Ecto neural progenitor cell (in vitro differentiated cells): ENCODE measurements at places on chromosomes 6 and 20.

DNA sequence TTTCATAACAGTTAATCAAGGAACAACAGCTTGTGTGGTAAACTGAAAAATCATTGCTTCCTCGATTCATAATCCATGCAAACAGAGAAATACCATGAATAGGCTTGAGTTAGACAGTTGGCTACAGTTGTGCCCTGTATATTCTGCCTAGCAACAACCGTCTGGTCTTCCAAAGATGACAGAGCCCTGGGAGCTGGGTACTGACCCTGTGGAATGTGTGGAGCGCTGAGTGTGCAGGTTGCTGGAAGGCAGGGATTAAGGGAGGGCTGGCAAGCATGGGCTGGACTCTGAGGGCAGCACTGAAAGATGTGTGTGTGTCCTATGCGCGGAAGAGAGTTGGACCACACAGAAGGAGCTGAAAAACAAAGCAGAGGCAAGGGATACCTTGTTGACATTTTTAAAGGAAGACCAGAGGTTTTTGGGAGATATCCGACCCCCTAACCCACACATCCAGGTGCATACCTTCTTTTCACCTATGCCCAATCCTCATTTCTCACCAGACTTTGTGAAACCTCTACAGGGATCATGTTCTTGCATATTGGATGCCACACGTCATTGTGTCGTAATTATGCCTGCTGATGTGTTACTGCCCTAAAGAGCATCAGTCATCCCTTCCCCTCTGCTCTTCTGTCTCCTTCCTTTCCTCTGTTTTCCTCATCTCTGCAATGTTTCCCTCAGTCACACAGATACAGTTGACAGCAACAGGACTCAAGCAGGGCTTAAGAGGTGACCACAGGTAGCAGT is 58.2 kb upstream of the VGLL2 start:
- DNase-seq: peak; percentile 61

- no peak for DNase-seq
Observed at GRCh38 chr6:100099189-100100074, 105.4 kb upstream of the MCHR2 start.

DNA sequence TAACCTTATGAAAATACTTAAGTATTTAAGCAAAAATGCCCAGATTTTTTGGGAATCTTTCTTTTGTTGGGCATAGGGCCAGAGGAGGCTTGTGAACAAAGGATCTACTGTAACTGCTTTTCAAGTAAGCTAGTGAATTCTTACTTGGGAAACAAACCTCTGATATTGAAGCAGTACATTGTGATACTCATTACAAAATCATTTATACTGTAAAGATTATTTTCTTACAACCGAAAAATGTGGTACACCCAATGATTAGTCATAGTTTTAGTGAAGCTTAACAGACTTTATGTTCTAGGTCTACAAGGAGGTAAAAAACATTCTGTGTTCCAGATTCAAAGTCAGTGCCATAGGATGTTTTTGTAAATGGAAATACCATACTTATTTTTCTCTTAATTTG is 272.9 kb upstream of the KCNQ5 start:
- DNase-seq: no peak

DNA sequence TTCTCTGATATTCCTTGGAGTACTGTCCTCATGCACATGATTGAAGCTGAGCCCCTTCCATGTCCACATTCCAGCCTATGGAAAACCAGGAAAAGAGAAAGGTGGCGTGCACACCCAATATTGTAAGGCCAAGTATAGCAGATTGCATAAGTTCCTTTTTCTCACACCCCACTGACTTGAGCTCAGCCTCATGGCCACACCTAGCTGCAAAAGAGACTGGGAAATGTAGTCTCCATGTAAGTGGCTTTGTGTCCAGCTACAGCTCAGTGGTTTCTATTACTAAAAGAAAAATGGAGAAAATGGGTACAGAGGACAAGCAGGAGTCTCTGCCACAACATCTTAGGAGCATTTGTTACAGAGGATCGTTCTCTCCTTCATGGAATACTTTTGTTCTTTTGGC is 10.8 kb upstream of the UST start:
- no peak for DNase-seq

DNA sequence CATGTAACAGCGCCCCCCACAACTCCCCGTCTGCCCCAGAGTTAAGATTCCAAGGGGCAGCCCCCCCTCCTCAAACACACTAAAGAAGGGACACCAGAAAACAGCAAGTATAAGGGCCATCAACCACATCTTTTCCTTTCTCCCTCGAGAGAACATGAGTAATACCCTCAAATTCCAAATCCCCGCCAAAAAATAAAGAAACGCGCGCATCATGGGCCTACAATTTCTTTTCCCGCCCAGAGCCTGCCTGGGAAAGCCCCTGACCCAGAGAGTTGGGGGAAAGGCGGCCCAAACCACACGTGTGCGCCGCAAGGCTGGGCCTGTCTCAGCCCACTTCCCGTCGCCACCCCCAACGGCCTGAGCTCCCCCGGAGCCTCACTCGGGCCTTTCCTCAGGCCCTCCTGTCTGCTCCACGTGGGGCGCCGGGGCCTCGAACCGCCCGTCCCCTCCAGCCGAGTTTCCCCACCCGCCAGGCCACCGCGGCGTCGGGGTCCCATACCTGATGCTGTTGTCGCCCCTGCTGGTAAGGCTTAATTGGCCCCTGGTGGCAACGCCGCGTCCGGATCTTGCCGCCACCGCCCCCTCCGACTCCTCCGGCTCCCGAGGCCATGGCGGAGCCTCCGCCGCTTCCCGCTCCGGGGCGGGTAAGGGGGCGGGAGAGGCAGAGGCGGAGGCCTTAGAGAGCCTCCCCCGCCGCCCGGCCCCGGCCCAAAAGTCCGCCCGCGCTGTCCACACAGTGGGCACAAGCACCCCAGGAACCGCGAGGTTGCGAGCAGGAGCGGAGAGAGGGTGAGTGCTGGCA is 746 bp downstream of the NUP153 start:
- peak; percentile 83 for DNase-seq

- no peak for DNase-seq
Observed at GRCh38 chr6:150211700-150212511, 69.1 kb downstream of the PPP1R14C start.

GRCh38 chr6:155389130-155389529 is 66.5 kb downstream of the NOX3 start:
- DNase-seq: no peak

DNA sequence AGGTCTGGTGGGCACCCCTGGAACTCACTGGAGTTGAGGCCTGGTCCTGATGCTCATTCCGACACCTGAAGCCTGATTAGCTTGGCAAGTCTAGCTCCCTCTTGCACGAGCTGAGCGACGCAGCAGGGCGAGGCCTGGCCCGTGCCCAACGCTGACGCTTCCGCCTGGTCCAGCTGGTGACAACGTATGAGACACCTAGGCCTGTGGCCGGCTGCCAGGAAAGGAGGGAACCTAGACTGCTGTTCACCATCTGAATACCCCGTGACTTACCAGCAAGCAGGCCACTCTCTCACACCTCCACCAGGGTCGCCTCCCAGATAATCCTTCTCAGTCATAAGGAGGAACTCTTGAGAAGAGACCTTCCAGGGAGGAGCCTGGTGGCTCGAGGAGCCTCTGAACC is 24.5 kb downstream of the YTHDF1 start:
- DNase-seq: no peak

DNA sequence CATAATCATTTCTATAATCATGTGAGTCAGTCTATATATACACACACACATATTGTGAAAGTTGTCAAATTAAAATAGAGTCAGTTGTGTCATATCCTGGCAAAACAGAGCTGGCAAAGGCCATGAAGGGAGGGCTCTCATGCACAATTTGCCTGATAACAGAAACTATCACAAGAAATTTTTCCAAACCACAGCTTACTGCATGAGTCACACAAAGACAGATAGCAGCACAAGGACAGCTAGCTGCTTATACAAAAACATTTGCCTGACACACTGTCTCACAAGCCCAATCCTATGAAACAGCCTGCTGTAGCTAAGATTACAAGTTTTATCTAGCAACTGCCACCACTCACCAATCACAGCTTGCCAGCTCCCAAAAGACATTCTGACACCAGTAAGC is 848.5 kb upstream of the MAN1A1 start:
- DNase-seq: no peak

GRCh38 chr6:142489722-142490610 is 188.2 kb downstream of the ADGRG6 start:
- no peak for DNase-seq

DNA sequence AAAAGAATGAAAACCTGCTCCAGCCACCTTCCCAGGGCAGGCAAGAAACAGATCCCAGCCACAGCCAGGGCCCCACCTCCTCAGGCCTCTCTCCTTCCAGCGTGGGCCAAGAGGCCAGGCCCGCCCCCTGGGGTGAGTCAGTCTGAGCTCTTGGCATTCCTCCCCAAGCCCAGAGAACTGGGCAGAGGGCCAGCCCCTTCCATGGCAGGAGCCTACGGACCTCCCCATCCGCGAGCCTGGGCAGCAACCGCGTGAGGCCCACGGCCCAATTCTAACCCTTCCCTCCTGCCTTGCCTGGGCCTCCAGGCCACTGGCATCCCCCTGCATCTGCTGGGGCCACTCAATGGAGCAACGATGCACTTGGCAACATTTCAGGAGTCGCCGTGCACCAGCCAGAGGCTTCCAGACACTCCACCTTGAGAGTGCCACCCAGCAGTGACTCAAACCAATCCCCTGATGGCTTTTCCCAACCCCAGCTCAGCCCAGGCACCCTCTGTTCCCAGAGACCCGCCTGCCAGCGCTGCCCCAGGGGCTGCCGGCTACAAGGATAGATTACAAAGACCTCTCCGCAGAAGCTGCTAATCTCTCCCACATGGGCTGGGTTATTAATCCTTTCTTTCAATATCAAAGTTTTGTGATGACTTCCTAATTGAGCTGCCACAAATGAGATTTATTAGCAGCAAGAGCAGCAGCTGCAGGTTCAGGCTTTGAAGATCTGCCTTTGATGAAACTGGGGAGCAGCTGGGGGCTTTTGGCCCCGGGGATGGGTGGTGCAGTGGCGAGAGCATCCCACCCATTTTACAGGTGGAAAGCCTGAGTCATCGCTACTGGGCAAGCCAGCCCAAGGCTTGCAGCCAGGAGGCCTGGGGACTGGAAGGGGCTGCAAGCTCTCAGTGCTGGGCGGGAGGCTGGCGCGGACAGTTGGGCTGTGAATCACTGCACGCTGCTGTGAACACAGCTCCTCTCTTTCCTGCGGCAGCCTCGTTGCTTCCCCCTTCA is 85.7 kb downstream of the NFATC2 start:
- DNase-seq: no peak

DNA sequence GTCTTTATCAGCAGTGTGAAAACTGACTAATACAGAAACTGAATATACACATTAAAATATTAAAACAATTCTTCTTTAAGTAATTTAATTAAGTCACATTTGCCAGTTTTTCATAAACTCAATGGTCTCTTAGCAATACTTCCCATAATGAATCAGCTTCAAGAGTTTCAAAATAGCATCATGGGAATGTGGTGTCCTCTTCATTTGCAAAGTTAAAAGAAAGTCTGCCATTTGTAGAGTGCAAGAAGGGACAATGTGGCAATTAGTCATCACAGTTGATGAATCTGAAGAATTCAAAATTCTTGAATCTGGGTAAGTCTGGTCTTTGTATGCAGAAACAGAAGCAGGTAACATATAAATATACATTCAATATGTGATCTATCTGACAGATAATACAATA is 38.7 kb downstream of the SYNE1 start:
- DNase-seq: no peak

DNA sequence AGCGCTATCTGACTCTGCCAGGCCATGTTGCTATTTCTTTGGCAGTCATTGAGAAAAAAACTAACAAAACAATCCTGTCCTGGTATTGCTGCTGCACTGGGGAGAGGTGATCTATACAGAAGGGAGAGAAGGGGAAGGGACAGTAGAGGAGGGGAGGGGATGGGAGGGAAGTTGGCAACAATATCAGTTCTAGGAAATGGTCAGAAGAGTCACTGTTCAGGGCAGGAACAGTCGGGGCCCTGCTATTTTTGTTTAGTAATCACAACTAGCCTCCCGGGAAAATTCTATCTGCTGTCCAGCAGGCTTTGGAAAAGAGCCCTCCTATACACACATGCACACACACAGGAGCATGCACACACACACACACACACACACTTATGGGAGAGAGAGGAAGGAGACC is 142.3 kb upstream of the CARMIL1 start:
- no peak for DNase-seq

- no peak for DNase-seq
Observed at GRCh38 chr20:8033151-8033841, 13.7 kb upstream of the TMX4 start.

DNA sequence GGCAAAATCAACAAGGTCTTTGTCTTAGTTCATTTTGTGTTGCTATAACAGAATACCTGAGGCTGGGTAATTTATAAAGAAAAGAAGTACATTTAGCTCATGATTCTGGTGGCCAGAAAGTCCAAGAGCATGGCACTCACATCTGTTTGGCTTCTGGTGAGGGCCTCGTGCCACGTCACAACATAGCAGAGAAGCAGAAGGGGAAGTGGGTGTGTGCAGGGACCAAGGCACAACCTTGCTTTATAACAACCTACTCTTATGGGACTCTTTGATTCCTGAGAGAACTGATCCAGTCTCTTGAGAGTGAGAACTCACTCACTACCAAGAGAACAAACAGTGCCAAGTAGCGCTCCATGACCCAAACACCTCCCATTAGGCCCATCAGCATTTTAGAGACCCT is 25.4 kb downstream of the GABRR2 start:
- DNase-seq: no peak

DNA sequence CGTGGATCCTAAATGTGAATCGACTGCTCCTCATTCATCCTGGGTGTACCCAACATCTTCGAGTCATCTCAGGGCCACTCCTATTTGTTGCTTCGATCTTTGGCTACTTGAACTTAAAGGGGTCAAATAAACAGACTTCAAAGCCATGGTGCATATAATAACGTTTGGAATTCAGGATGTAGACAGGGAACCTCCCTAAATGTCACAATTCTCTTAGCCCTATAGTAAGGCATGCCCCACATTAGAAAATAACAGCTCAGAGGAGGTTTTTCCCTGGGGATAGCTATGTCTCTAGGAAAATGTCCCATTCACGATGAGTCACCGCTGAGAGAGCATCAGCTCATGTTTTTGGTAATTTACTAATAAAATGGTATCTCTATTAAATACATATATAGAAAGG is 54.8 kb upstream of the BMP6 start:
- DNase-seq: no peak

DNA sequence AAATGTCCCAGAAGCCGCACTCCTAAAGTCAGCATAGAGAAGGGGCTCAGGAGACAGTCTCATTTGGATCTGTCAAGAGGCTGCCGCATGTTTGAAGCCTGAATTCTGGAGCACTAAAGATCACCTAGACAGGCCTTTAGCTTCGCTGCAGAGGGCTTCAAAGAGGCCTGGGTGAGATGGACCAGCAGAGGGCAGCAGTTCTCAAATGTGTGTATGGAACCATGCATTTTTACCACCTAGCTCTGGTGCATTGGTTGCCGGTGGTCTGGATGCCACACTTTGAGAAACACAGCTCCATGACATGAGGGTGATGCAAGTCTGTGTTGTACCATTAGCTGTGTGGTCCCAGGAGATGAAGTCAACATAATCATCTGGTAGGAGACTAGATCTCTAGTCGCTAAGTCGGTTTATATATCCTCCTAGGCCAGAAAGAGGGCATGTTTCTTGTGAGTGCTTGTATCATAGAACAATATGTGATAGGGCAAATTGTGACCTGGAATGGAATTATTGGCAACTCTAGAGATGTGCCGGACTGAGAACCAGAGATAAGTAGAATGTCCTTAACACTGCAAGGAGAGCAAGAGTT is 64.8 kb downstream of the KIAA0319 start:
- DNase-seq: peak; percentile 75

- DNase-seq: no peak
Observed at GRCh38 chr6:167037762-167038161, 38.6 kb downstream of the CEP43 start.
